ENCODE measurements at places on chromosomes 2 and 18.

GRCh38 chr2:33488178-33488690, 11.8 kb downstream of the RASGRP3 start:
- DNase-seq = no peak

GRCh38 chr18:11167778-11168177, 18.4 kb upstream of the PIEZO2 start:
- DNase-seq = no peak

GRCh38 chr2:37625156-37625555, 46.3 kb downstream of the CDC42EP3 start:
- no peak for DNase-seq

- DNase-seq = no peak
Measured at GRCh38 chr18:74661008-74661407, 63.3 kb downstream of the ZNF407 start.

- no peak for DNase-seq
Measured at GRCh38 chr2:145190031-145190703, 670.2 kb upstream of the ZEB2 start.
